Activated gamma-delta T cell treated with Interleukin-2 at 50 U/mL for 16 hours (primary cell): ENCODE measurements at places on chromosomes 5 and 9.

DNA sequence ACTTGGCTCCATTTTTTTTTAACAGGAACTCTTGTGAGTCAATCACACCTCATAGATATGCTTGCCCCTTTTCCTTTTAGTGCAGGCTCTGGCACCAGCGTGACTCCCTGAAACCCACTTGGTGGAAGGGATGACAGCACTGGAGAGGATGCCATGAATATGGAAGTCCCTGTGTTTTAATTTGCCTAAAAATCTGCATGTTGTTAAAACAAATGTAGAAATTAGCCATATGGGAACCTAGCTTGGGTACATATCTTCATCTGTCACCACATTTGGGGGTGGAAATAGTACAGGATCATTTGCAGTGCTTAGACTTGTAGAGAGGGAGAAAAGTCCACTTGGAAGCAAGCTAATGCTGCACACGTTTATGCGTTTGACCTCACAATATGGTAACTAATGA is 179.0 kb downstream of the EBF1 start:
- no peak for DNase-seq

DNA sequence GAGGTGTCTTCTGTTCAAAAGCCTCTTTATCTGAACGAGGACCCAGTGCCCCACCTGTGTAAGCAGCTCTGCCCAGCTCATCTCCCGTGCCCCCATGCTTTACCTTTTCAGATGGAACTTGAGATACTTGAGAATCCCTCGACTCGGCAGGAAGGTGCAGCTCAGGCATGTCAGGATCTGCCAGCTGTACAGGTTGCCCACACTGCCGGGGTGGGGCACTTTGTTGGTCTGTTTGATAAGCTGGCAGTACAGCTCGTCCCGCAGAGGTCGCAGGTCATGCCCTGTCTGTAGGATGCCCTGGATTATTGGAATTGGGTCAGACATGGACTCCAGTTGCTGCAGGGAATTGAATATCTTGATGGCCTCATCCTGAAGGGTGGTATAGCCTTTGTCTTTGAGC is 58.0 kb upstream of the RETREG1 start:
- no peak for DNase-seq

- no peak for DNase-seq
These were observed 47.5 kb downstream of the COL27A1 start for GRCh38 chr9:114202849-114203248.

DNA sequence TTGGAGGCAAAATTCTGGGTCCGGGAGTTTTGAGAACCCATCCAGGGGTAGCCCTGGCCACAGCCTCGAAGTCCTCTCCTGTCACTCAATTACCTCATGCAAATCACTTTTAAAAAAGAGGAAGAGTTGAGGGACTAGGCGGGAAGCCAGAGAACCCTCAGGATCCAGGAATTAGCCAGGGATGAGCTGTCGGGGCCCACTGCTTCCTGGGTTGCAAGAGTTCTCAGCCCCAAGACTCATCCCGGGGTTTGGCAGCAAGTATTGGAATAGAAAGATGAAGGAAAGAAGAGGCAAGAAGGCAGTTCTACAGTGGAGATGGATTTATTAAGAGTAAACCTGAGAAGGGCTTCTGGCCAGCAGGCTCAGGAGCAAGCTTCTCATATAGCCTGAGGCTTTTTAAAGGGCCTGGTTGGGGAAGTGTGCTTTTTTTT is 25.6 kb downstream of the C9orf50 start:
- DNase-seq: no peak

GRCh38 chr9:134879664-134880483 is 736 bp upstream of the FCN2 start:
- DNase-seq: no peak
